Cerebellum (tissue), 4 donors: ENCODE measurements at places on chromosomes 16 and 17.

GRCh38 chr17:43631429-43631828 is 30.3 kb downstream of the MEOX1 start:
- DNase-seq = no peak

- no peak for DNase-seq
These were observed 540 bp upstream of the RPL38 start for GRCh38 chr17:74202938-74203337.

- no peak for DNase-seq
These were observed 571.0 kb downstream of the CDH8 start for GRCh38 chr16:61465285-61465684.

- DNase-seq = no peak
These were observed 24.2 kb downstream of the CACNA1G start for GRCh38 chr17:50584749-50585148.

GRCh38 chr17:72111336-72111923 is 9.4 kb upstream of the SOX9 start:
- no peak for DNase-seq

DNA sequence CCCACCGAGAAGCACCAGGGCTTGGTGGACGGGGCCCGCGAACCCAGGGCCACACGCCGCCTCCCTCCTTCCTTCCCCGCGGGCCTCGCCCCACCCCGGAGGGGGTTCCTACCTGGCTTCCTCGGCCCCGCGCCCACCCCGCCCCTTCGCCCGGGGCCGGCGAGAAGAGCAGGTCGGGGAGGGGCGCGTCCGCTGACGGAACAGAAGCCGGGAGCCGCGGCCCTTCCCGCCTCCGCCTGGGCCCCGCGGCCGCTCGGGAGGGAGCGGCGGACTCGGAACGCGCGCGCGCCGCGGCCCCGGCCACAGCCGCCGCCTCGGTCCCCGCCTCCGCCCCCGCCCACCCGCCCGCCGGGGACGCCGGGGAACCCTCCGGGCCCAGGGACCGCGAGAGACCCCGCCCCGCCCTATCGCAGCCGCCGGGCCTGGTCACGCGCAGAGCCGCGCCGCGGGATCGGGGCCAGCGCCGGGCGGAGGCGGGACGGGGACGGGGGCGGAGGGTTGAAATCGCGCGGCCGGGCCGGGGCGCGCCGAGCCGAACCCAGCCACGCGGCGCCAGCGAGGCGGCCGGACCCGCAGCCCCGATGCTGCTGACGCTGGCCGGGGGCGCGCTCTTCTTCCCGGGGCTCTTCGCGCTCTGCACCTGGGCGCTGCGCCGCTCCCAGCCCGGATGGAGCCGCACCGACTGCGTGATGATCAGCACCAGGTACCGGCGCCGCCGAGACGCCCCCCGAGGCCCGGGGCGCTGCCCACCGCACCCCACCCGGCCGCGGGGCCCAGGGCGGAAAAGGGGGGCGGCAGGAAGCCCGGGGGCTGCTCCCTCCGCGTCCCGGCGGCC is at the start of gene TLCD3A:
Gene TLCD3A, plus strand, starts transcription at position 530 of the 835 bp plus-strand sequence. Its CDS starts 52 bp downstream, at position 582.
- peak; percentile 83 for DNase-seq

DNA sequence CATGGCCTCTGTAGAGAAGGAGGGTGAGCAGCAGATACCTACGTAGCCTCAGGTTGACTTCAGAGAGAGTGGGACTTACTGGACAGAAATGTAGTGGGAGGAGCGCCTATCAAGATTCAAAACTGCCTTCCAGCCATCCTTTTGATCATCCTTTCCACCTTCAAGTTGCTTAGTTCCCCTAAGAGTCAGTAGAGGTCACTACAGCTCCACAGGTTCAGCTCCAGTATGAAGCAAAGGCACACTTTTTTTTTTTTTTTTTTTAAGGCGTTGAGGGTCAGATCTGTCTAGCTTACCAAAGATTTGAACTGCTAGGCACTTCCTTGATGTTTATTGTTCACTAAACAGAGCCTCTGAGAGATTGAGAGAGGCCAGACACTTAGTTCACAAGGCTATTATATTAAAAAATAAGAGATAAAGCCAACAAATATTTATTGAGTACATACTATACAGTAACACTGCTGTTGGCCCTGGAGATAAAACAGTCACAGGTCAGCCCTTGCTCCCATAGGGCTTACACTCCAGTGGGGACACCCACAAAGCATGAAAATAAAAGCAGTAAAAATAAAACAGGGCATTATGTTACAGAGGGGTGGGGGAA is 3.1 kb downstream of the RNF227 start:
- DNase-seq = peak; percentile 71

GRCh38 chr16:57630931-57631845 is 2.8 kb downstream of the ADGRG1 start:
- DNase-seq = no peak
